ENCODE measurements at places on chromosomes 16 and 17.

DNA sequence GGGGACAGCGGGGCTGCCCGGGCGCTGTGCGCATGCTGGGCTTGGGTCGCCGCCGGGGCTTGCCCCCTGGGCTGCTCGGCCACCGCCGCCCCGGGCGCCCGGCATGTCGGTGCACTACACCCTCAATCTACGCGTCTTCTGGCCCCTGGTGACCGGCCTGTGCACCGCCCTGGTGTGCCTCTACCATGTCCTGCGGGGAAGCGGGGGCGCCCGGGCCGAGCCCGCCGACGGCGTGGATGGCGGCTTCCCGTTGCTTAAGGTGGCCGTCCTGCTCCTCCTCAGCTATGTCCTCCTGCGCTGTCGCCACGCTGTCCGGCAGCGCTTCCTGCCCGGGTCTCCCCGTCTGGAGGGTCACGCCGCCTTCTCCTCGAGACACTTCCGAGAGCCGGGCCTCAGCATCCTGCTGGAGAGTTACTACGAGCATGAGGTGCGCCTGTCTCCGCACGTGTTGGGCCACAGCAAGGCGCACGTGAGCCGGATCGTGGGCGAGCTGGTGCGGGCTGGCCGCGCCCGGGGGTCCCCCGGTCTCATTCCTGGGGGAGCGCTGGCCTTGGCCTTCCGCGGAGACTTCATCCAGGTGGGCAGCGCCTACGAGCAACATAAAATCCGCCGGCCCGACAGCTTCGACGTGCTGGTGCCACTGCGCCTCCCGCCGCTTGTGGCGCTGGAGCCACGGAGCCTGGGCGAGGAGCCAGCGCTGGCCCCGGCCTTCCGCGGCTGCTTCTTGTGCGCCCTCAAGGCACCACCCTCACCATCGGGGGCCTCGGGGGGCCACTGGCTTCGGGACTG lies 789 bp downstream of the ITPRIPL2 start:
- DNase-seq: peak; percentile 60

- no peak for DNase-seq
Observed at GRCh38 chr16:25063102-25063501, 47.9 kb upstream of the ARHGAP17 start.

GRCh38 chr17:47687748-47688147 lies 6.2 kb upstream of the TBKBP1 start:
- DNase-seq: peak; percentile 20

GRCh38 chr16:89122322-89122851 lies 28.7 kb downstream of the ACSF3 start:
- DNase-seq: no peak

DNA sequence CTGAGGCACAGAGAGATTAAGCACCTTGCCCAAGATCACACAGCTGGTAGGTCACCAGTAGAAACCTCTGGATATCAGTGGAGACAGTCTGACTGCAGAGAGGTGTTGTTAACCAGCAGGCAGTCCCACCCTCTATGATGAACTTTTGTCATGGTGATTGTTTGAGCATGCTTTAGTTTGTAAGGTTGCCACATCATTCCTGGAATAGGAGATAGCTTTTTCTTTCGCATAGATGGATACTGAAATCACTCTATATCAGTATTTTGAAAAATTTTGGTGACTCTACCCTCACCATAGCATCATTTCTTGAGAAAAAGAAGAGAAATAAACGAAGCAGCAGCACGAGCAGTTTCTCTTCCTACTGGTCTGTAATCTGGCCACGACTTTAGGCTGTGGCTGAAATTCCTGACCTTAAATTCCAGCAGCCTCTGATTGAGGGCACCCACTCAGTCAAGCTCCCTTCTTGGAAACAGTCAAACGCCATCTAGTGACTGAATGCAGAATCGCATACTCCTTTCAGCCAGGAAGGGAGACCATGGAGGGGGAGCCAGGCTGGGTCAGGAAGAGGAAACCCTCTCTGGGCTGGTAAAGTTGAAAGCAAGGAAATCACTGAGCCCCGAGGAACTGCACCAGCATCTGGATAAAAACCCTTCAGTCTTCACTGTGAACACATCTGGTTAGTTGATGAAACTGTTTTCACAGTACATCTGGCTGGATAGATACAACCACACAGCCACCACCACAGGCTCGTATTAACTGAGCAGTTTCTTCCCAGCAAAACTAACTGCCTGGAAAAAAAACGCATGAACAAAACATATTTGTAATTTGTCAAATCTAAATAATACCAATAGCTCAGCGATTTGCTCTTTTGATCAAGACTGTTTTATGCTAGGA lies 108.5 kb upstream of the XYLT1 start:
- peak; percentile 68 for DNase-seq

DNA sequence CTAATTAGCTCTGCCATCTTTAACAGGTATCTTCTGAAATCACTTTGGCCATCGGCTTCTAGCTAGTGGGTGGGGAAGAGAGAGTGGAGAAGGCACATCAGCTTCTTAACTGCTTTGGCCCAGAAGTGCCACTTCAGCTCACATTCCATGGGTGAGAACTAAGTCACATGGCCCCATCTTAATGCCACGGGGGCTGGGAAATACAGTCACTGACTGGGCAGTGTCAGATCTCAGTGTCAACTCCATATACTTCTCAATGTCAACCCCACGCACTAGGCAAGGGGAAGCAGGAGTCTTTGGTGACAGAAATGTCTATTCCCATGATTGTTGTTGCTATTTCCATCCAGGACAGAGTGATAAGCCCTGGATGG lies 29.4 kb downstream of the CCR7 start:
- no peak for DNase-seq

Data from HuH-7 (cell line).